ENCODE measurements at places on chromosomes 11 and 22. TPM values are rescaled to one million over a fixed set of nuclear protein-coding genes. Genes with fewer than 3 reads are reported as not detected.

- peak; percentile 86 for DNase-seq
Observed at GRCh38 chr11:59668188-59668949, 468 bp downstream of the PATL1 start.

GRCh38 chr11:16016468-16016829 is 339.9 kb downstream of the SOX6 start:
- no peak for DNase-seq

- DNase-seq: no peak
Observed at GRCh38 chr11:46162700-46163099, 41.4 kb upstream of the PHF21A start.

- no peak for DNase-seq
Observed at GRCh38 chr11:131579932-131580387, 209.5 kb downstream of the NTM start.

- no peak for DNase-seq
Observed at GRCh38 chr22:29113319-29113718, 40.5 kb downstream of the KREMEN1 start.

- no peak for DNase-seq
Observed at GRCh38 chr22:29258407-29259252, 9.2 kb downstream of the RHBDD3 start.

GRCh38 chr11:105781807-105782206 is 171.9 kb downstream of the GRIA4 start:
- no peak for DNase-seq

DNA sequence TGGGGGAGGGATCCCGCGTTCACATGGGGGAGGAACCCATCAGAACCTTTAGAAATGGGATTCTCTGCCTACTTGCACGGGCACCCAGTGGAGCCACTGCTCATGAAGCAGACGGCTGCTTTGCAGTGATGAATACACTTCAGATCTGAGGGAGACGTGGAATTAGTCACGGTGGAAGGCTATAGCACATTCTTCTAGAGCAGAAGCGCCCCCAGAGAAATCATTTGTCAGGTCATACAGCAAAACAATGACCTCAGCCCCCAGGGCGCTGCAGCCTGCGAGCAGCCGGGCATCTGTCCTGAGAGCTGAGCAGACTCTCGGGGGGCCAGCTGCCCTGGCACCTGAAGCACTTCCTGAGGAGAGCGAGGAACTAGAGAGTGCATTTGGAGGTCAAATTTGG is 12.7 kb downstream of the TP53AIP1 start:
- no peak for DNase-seq

- peak; percentile 84 for DNase-seq
Observed at GRCh38 chr11:19714387-19715363, 2.0 kb downstream of the NAV2 start.

- no peak for DNase-seq
Observed at GRCh38 chr11:11316651-11317230, 36.3 kb downstream of the CSNK2A3 start.

The APOA5 gene
- polyA plus RNA-seq: not detected

The DGCR2 gene
- 7.2 TPM for polyA plus RNA-seq

The SLC22A8 gene
- polyA plus RNA-seq: not detected

The TRPC6 gene
- polyA plus RNA-seq: 0.23 TPM

The EMID1 gene
- 3.2 TPM for polyA plus RNA-seq

The SLC22A25 gene
- polyA plus RNA-seq: not detected

The TMPRSS13 gene
- not detected for polyA plus RNA-seq

Data from sigmoid colon (tissue), 7 donors.